Renal cortical epithelial cell (primary cell): ENCODE measurements at places on chromosomes 12 and 14.
A peak's percentile ranks its signal among the peaks of the same experiment; 100 is the strongest.

GRCh38 chr14:104976198-104977007 is 1.8 kb downstream of the AHNAK2 start:
- DNase-seq: peak; percentile 67

DNA sequence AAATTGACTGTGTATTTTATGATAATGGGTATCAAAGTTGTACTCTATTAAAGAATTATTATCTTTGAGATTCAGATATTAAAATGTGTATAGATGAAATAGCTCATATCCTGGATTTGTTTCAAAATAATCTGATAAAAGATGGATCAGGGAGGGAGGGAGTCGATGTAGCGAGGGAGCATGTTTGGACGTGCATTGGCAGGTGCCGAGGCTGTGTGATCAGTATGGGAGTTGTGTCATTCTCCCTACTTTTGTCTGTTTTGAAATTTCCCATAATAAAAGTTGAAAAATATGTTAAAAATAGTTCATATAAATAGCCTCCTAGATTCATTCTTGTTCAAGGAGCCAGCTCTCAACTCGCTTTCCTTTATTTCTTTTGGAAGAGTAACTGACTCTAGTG is 171.6 kb upstream of the HIF1A start:
- no peak for DNase-seq

GRCh38 chr14:104503691-104504090 is 75.9 kb upstream of the C14orf180 start:
- no peak for DNase-seq

DNA sequence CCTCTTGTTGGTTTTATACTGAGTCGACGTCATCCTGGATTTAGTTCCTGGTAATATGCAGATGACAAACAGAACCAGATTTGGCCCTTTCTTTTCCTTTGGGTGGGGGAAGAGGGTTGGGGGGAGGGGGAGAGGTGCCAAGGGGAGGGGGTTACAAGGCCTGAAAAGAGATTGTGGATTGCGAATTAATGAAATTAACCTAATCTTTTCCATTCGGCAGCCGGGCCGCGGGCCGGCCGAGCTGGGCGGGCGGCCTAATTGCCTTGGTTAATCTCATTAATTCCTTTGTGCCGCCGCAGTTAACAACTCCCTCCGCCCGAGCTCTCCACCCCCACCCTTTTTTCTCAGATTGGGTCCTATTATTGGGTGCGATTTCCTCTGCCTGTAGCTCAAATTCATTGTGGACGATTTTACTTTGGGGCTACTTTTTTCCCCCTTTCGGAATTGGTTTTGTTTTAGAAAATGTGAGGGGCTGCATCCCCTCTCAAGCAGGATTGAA is 387 bp upstream of the GSC start:
- DNase-seq: peak; percentile 15

DNA sequence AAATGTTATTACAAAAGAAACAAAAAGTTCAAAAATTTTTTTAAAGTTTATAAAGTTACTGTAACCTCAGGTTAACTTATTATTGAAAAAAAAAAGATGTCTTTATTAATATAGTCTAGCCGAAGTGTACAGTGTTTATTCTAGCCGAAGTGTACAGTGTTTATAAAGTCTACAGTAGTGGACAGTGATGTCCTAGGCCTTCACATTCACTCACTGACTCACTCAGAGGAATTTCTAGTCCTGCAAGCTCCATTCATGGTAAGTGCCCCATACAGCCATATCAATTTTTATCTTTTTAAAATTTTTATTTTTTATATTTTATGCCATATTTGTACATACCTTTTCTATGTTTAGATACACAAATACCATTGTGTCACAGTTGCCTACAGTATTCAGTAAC is 10.4 kb downstream of the ATG2B start:
- no peak for DNase-seq

DNA sequence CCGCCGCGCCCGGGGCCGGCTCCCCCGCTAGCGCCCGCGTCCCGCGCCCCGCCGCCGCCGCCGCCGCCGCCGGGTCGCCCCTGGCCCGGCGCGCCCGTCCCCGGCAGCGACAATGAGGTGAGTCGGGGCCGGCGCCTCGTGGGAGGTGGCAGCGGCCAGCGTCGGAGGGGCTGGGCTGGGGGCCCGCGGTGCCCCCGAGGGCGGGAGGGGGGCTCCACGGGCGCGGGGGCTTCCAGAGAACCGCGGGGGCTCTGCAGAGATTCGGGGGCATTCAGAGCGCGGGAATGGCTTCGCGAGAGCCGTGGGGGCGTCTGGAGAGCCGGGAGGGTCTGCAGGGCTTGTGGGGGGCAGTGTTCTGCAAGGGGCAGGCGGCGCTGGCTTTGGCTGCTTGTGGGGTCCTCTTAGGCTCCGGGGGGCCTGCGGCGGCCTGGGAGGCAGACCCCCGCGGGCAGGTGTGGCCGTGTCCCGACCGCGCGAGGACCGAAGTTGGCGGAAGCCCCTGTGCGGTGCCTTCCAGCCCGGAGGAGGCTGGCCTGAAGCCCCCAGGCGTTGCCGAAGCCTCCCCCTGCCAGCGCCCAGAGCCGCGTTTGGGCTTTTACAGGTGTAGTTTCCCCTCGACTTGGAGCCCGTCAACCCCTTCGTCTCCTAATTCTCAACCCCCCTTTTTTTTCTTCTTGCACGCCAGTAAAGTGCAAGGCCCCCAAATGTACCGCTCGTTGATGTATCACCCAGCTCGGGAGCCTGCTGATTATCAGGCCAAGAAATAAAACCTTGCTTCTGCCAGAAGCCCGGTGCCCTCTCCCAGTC is 93.1 kb upstream of the EVL start:
- DNase-seq: no peak

DNA sequence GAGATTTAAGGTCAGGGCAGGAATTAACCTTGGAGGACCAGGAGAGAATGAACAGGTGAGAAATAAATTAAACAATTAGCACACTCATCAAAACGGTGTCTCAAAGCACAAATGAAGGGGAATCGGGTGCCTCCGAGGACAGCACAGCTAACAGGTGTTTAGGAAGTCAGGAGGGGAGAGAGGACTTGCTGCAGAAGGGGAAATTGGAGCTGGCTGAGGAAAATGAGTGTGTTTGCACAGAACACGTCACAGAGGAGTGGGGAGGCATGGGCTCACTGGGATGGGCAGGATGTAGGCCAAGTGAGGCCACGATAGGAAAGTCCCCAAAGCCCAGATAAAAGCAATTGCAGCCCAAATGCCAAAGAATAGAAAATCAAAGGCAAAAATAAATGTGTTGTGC is 121.7 kb downstream of the ZNF664 start:
- no peak for DNase-seq

DNA sequence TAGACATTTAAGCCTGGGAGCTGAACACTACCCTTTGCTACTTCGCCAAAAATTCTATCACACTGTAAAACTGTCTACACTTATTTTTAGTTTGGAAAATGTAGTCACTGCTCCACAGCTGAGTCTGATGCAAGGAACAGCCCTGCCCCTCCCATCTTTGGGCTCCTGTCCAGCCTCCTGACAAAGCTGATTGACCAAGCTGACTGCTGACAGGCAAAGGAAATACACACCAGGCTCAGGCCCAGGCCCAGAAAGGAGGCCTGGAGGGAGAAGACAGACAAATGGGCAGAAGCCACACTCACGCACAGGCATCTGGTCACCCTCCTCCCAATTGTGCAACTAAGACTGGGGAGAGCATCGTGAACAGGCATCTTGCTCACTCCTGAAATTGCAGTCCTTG is 55.3 kb downstream of the ISCA2 start:
- no peak for DNase-seq

- no peak for DNase-seq
These were observed 4.8 kb downstream of the RNU4-2 start for GRCh38 chr12:120286768-120287490.

- DNase-seq: peak; percentile 80
These were observed 3.5 kb downstream of the IFI27 start for GRCh38 chr14:94113908-94114588.

GRCh38 chr12:131034631-131035244 is 81.0 kb downstream of the ADGRD1 start:
- no peak for DNase-seq

DNA sequence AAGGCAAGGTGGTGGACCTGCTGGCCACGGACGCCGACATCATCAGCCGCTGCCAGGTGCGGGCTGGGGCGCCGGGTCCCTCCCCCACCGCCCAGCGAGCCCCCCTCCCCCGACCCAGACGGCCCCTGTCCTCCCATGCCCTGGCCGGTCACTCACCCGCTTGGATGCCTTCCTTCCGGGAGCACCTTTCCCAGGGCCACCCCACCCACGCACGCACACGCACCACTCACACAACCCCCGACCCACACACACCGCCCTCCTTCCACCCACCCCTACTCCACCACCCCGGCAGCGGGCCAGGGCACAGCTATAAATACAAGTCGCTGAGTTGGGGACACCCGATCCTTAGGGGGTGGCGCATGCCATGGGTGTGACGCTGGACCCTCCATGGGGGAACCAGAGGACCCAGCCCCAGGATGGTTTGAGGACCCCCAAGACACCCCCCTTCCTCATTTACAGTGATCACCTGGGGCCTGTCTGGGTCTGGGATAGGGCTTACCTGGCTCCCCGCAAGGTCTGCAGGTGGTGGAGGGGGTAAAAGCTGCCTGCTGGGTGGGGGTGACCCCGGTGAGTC is 465 bp downstream of the ADSS1 start:
- DNase-seq: no peak

GRCh38 chr14:77195766-77196165 is 14.2 kb downstream of the TMEM63C start:
- no peak for DNase-seq

- no peak for DNase-seq
These were observed 3.4 kb upstream of the GPR162 start for GRCh38 chr12:6818222-6818621.

DNA sequence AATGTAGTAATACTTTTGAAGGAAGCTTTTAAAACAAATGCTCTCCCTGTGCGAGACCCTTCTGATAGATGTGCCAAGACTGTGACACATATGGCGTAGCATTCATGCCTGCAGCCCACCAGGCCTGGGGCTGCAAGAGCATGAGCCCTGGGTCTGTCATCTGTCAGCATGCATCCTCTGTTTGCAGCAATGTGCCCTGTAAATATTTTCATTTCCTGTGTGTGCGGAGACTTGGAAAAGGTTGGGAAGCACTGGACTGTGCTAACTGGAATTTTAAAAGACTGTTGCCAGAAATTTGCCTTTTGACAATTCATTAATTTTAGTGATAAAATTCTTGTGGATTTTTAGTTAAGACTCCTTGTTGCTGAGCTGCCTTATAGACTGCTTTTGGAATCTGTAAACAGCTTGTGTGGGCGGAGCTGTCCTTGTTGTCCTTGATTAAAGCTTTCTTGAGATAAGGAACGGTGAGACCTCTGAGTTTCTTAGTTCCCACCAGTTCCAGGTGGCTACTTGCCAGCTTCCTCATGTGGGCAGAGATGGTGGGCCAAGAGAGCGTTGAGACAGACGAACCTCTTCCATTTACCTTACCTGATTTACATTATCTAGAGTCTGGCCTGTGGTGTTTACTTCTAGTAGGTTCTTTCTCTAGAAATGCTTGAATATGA is 23.4 kb downstream of the MARK3 start:
- DNase-seq: no peak
